CD8-positive, alpha-beta T cell (primary cell): ENCODE measurements at places on chromosomes 6 and 20.
A peak's percentile ranks its signal among the peaks of the same experiment; 100 is the strongest.

DNA sequence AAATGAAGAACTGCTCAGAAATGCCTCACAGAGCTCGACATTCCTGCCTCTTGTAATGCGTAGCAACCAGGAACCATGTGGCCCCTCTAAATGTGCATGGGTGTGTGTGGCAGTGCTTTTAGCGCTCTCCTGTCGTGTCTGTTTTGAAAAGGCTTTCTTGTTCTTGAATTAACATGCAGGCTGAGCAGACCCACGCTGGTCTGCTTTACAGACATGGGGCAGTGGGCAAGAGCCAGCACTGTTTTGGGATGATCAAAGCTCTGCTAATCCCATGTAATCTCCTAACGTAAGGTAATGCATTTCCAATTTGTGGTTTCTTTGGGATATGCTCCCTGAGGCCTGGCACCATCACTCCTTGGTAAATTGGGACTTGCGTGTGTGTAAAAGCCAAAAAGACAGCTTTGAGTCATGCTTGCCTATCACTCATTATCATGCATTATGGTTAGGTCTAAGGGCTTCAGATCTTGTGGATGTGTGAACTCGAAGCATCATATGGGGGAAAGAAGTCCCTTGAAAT is 11.8 kb downstream of the RIPOR2 start:
- no peak for DNase-seq

- peak; percentile 67 for DNase-seq
These were observed at the start of gene LRRC73 for GRCh38 chr6:43509984-43510826. TSS of gene LRRC73 (minus strand) at chr6:43510346. CDS start at chr6:43509785, 561 bp downstream.

GRCh38 chr20:19740512-19740911 is 17.5 kb upstream of the RIN2 start:
- no peak for DNase-seq

GRCh38 chr6:111573892-111574797 is 31.5 kb downstream of the TRAF3IP2 start:
- DNase-seq = no peak

DNA sequence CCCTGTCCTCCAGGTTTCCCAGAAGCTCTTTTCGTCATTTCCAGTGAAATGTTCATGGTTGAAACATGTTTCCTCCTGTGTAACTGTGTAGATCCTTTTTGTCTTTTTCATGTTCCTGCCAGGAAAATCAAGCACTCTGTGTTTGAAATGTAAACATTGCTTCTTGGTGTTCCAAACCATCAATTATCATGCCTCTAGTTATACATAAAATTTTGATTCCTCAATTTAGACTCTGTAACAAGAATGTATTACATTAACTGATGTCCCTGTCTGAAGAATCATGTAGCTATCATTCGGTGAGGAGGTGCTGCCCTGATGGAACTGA is 546.3 kb upstream of the CITED2 start:
- DNase-seq = no peak

GRCh38 chr20:52110456-52110855 is 81.1 kb downstream of the ZFP64 start:
- DNase-seq = no peak

DNA sequence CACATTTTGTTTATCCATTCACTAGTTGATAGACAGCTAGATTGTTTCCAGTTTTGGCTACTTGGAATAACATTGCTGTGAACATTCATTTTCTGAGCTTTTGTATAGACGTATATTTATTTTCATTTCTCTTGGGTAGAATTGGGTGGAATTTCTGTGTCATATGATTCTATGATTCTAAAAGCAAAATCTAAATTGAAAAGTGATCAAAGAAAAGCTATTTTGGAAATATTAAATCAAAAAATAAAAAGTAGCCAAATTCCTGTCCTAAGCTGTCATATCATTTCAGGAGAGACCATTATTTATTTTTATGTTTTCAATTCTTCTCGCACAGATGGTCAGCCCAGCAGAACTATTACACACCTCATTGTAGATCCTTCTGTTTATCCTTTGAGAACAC is 229.2 kb downstream of the COL12A1 start:
- no peak for DNase-seq

- no peak for DNase-seq
These were observed 120.0 kb downstream of the FOXC1 start for GRCh38 chr6:1729750-1730140.
